ENCODE measurements at places on chromosomes 3 and 15.

- DNase-seq = peak; percentile 39
These were observed 41.8 kb downstream of the FILIP1L start for GRCh38 chr3:100072326-100073048.

DNA sequence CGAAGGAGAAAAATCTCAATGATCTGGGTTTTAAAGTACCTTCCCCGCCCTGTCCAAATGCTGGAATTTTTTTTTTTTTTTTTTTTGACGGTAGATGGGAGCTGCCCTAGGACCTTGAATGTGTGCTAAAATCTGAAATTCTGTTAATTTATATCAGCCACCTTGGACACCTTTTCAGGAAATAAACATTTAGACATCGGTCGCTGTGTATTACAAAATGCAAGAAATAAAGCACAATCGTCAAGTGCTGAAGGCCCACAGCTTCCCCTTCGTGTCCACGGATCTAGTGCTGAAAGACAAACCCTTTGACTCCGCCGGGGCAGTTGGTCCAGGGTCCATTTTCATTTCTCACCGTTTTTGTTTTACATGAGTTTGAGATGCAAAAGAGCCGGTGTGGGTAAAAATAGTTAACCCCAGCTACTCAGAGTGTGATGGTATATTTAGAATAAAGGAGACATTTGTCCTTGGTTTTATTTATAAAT is 90.2 kb upstream of the CHD2 start:
- peak; percentile 32 for DNase-seq

DNA sequence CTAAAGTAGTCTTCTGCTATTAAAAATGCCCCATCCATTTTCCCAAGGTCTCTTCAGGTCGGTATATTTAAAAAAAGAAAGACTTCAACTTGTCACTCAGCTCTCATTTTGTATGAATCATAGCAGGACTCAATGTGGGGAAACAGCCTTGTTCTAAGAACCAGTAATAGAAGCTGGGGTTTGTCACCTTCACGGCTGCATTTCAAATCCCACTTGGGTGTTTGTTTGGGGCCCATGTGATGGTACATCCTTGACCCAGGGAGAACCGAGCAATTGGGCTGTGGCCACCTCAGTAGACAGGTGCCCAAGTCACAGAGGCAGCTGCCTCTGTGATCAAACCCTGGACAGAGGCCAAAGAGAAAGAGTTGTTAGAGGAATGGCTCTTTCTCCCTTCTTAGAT is 70.3 kb upstream of the ARL8B start:
- DNase-seq = no peak

DNA sequence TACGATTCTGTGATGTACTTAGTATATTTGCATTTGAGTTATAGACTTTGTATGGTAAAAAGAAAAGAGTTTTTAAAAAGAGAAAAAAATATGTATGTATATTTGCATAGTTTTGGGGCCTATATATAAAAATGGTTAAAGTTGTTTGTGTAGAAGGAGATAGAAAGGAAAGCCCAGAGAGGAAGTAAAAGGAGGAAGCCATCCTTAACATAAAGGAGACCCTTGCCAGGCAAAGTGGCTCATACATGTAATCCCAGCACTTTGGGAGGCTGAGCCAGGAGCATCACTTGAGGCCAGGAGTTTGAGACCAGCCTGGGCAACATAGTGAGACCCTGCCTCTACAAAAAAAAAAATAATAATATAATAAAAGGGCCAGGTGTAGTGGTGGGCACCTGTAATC is 8.4 kb downstream of the SNAP23 start:
- DNase-seq = no peak

GRCh38 chr3:100992231-100993012 is 799 bp downstream of the ABI3BP start:
- no peak for DNase-seq

DNA sequence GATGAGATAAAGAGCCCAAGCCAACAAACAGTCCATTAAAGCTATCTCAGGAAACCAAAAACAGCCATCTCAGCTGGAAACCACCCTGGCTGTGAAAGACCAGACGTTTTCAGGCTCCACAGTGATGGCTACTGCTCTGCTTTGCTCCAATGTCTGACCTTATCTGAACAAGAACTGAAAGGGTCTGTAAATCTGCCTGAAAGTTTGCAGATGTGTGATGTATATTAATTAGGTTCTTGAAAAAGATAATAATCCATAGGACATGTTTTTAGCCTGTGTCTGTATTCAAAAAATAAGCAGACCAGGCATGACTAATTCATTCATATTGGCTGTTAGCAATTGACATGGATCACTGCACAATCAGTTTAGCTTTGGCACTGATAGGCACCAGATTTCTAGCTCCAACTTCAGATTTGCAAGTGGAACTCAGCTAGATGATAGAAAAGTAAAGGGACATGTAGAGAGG is 611.4 kb upstream of the NAALADL2 start:
- DNase-seq = no peak

DNA sequence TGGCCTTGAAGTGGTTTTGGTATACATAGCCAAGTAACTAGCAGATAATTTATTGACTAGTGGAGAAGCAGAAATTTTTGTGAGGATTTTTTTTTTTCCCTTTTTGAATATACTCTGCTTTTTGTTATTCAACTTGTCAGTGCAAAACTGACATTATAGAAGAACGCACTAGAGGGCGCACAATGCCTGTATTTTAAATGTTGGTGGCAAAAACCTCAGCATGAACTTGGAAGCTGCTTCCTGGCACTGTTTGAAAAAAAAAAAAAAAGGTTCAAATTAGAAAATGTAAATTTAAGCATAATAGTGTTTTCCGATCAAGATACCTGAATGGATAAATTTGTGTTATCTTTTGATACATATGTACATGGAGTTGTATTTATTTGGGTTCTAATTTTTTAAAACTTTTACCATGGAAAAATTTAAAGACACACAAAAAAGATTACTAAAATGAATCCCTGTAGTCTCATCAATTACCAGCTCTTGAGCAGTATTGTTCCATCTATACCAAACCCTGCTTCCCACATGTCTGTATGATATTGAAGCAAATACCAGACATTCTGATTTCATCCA is 56.0 kb downstream of the SLC25A26 start:
- DNase-seq = peak; percentile 70

GRCh38 chr15:81729340-81729739 is 316.5 kb downstream of the MEX3B start:
- no peak for DNase-seq

- DNase-seq = no peak
These were observed 305.0 kb upstream of the SLCO3A1 start for GRCh38 chr15:91548549-91548948.

DNA sequence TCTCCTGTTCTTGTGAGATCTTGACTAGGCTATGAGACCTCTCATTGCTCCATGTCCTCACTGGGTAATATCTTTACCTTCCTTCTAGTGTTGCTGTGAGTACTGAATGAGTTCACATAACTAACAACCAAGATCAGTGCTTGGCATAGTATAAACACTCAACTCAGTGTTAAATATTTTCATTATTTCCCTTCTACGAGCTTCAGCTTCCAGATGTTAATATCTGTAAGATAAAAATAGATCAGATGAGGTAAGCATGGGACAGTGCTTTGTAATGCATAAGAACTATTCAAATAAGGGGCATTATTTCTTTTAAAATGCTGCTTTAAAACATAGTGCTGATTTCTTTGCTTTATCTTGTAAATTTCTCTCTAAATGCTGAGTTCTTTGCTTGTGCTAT is 130.8 kb downstream of the DIPK2A start:
- DNase-seq = no peak

DNA sequence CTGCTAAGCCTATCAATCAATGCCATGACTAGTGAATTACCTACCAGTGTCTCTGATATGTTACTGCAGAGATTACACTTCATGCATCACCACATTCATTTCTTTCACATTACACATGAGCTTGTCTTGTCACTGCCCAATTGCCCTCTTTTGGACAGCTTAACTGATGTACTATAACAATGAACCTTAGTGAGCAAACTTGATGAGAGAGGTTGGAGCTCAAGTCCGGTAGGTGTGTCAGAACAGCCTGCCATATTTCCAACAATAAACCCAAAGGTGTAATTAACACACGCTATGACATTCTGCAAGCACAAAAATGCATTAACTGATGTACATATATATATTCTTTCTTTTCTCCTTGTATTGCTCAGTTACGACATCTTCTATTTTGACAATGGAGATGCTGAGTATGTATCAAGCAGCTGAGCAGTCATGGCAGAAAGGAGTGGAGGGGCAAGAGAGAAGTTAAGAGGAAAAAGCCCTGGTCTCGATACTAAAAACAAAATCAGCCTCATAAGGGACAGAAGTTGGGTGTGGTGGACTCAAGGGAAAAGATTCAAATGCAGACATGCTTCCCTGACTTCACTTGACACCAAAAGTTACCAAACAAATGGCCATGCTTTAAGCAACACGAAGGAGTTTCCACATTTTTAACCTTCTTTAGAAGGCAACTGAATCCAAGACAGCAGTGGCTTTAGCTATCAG is 538.2 kb downstream of the FOXP1 start:
- DNase-seq = no peak

- no peak for DNase-seq
These were observed 261.1 kb downstream of the ABHD5 start for GRCh38 chr3:43951813-43952212.

DNA sequence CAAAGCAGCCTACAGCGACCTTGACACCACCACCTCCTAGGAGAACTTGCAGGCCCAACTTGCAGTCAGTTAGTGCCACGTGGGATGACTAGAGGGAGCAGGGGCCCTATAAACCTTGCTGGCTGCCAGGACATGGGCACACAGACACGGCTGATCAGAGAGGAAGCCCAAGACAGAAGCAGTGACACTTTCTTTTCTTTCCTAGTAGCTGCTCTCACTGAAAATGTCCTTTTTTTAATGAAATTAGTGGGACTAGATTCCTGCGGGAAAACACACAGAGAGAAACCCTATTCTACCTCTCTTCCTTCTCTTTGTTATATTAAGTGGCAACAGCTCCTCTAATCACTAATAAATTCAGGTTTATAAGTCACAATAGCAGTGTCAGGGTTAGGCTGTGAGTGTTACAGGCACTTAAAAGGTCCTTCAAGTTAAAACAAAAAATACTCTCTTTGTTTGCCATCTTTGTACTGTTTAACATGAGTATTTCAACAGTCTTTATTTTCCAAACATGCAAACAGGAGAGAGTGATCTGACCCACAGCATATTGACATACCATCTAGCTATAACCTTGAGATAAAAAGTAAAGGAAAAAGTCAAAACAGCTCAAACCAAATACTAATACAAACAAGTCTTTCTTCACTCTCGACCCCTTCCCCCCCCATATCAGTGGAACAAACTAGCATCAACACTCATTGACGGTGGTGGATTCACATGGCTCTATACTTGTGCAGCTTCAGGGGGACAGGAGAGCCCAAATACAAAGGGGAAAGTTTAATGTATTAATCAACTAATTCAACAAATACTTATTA is 2.1 kb upstream of the TMEM212 start:
- DNase-seq = no peak

- DNase-seq = no peak
These were observed 137.2 kb upstream of the CBLB start for GRCh38 chr3:106006001-106006400.

- no peak for DNase-seq
These were observed 62.3 kb upstream of the IGF1R start for GRCh38 chr15:98586066-98586465.

All from DND-41 (cell line).